ENCODE measurements at places on chromosomes 6 and 20. TPM values are rescaled to one million over a fixed set of nuclear protein-coding genes. Genes with fewer than 3 reads are reported as not detected.

- no peak for DNase-seq
Observed at GRCh38 chr6:8845690-8846089, 410.3 kb upstream of the SLC35B3 start.

- DNase-seq: no peak
Observed at GRCh38 chr20:731891-732560, 36.3 kb downstream of the SLC52A3 start.

DNA sequence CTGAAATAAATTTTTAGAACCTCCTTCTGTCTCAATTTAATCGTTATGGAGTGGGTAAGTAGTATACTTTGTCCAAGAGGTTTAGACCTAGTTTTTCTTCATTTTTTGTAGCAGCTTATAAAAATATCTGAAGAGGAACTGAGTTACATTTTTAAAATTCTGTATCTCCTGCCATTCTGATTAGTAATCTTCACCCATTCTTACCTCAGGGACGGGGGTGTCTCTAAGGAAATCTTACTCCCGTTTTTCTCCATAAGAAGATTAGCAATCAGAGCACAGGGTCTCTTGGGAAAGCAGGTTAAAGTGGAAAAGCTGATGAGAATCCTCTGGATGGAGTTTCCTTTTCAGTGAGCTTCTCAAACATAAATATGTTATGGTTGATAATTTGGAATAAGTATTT lies 259.3 kb upstream of the FAM83B start:
- DNase-seq: no peak

- no peak for DNase-seq
Observed at GRCh38 chr6:1491025-1491424, 101.6 kb downstream of the FOXF2 start.

Gene LAMA2
- 4.3 TPM for total RNA-seq

Data from A172 (cell line).